ENCODE measurements at places on chromosomes 2 and 18. TPM values are rescaled to one million over a fixed set of nuclear protein-coding genes. Genes with fewer than 3 reads are reported as not detected.

C2orf49 gene
- 20.0 TPM for total RNA-seq

XIRP2 gene
- total RNA-seq: 0.09 TPM

MERTK gene
- total RNA-seq: 0.65 TPM

CTNNA2 gene
- 0.36 TPM for total RNA-seq

ADD2 gene
- total RNA-seq: 0.36 TPM

KCNF1 gene
- total RNA-seq: not detected

TMEM200C gene
- total RNA-seq: 0.33 TPM

RGPD3 gene
- 0.45 TPM for total RNA-seq

CPLX4 gene
- total RNA-seq: not detected

HOXD11 gene
- total RNA-seq: not detected

CACNB4 gene
- 4.8 TPM for total RNA-seq

SCN2A gene
- total RNA-seq: 18.5 TPM

UGT1A10 gene
- total RNA-seq: 0.41 TPM

C1GALT1C1L gene
- 0.36 TPM for total RNA-seq

UGT1A5 gene
- not detected for total RNA-seq

FIGN gene
- total RNA-seq: 4.1 TPM

SNORC gene
- total RNA-seq: 0.72 TPM

DSC1 gene
- total RNA-seq: 0.25 TPM

SMYD1 gene
- total RNA-seq: not detected

LBX2 gene
- total RNA-seq: 3.0 TPM

CYP26B1 gene
- total RNA-seq: 2.5 TPM

RFX8 gene
- total RNA-seq: 24.1 TPM

INO80C gene
- 2.9 TPM for total RNA-seq

PID1 gene
- total RNA-seq: 13.0 TPM

PSMA8 gene
- not detected for total RNA-seq

CD207 gene
- not detected for total RNA-seq

PER2 gene
- 10.8 TPM for total RNA-seq

TOGARAM2 gene
- total RNA-seq: under 0.01 TPM

TMEFF2 gene
- total RNA-seq: 4.7 TPM

LRP1B gene
- total RNA-seq: 0.36 TPM

ADCYAP1 gene
- 0.16 TPM for total RNA-seq

HOXD10 gene
- not detected for total RNA-seq

DSEL gene
- 108 TPM for total RNA-seq

GCG gene
- not detected for total RNA-seq

PARD3B gene
- 15.9 TPM for total RNA-seq

MLPH gene
- total RNA-seq: 5.2 TPM

DLGAP1 gene
- 1.4 TPM for total RNA-seq

PSTPIP2 gene
- 6.4 TPM for total RNA-seq

GCC2 gene
- 50.0 TPM for total RNA-seq

ANKRD23 gene
- total RNA-seq: 6.0 TPM

INHA gene
- 0.18 TPM for total RNA-seq

All from fibroblast of the aortic adventitia (primary cell).